T-helper 1 cell (primary cell): ENCODE measurements at places on chromosomes 5 and 9.

DNA sequence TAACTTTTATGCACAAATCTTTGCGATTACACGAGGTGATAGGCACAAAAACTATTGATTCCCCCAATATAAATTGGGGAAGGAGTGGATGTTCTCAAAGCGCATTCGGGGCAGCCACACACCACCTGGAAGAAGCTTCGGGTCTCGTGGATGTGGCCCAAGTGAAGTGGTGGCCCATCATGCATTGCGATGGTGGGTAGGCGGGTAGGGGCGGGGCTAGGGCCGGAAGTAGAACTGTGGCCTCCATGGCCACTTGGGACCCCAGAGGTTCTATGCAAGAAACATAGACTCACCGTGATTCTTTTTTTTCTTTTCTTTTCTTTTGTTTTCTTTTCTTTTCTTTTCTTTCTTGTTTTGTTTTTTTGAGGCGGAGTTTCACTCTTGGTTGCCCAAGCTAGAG lies 86.4 kb upstream of the SLC44A1 start:
- no peak for DNase-seq

DNA sequence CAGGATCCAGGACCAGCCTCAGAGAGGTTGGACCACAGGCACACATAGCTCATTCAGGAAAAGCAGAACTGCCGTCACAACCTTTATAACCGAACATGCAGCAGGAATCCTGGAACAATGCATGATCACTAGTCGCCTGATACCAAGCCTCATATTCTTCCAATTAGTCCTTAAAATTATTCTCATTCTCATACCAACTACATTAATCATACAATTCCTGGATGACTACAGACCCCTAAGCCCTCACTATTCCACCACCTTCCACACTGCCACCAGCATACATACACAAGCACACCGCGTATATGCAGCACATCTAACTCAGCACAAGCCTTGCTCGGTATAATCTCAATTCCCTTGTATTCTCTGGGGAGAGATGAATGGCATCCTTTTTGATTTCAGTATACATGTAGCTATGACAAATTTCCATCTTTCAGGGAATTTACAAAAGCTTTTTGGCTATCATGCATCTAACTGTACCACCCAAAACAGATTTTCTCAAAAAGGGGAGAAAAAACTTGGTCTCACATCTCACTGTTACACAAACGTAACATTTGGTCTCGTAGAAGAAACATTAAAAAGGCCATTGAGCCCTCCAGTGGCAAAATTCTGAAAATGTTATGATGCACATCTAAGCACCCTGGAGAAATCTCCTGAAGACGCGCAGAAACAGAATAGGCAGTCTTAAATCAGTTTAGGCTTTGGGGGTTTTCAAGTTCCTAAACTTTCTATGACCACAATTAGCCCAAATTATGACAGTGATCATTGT lies 46.2 kb downstream of the MCTP1 start:
- DNase-seq: no peak

- DNase-seq: no peak
Measured at GRCh38 chr5:120535900-120536299, 71.8 kb downstream of the PRR16 start.

DNA sequence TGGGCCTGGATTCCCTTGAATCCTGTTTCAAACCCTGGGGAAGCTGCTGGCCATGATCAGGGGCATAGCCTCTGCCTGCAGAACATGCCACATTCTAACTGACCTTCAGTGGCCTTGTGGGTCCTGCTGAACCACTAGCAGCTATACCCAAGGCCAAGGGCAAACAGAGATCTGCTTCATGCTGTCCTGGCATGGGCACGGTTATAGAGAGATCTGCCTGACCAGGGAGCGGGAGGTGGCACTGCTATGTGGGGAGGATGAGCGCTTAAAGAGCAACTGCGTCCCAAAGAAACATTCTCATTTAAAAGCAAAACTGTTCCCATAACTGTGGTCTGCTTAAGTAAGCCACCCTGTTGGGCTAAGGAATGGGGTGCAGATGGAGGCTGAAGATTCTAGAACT lies 36.5 kb upstream of the SYNPO start:
- no peak for DNase-seq

DNA sequence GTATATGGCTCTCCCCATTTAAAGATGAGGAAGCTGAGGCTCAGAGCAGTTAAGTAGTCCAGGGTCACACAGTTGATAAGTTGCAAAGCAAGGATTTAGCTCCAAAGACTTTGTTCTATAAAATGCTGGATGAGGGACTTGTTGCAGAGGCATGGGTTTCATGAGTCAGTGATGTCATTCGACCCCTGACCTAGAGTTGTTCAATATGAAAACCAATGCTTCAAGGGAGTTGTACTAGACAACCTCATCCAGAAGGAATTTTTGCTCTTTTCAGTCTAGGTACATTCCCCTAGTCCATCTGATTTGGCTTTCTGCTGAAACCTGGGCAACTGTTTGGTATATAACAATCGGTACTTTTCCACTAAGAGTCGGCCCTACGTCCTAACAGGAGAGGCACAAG lies 550.4 kb downstream of the EBF1 start:
- no peak for DNase-seq

DNA sequence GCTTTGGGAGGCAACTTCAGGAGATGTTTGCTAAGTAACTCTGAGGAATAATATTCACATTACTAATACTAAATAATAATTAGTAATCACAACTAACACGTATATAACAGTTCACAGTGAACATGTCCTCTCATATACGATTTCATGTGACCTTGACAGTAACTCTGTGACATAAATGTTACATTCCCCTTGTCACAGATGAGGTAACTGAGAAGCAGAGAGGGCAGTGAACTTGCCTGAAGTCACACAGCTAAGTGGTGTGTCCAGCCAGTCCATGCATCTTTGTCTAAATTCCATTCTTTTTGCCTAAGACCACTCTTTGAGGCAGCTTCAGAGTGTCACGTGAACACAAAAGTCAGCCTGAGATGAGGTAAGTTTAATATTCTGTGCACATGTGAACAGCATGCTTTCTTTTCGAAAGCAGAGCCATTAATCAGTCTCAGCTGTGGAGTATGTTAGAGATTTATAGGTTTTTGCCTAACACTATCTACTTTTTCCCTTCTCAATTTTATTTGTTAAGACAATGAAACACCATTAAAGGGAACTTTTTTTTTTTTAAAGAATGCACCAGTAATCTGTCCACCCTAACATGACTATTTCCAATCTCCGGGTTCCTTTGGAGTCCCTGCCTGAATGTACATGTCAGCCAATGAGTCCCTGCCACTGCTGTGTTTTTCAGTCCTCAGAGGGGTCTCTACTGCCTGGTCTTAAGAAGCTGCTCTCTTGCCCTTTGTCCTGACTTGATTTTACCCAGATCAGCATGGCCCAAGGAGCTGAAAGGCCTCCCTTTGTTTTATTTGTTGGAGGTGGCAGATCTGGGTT lies 43.5 kb downstream of the SH3PXD2B start:
- no peak for DNase-seq

DNA sequence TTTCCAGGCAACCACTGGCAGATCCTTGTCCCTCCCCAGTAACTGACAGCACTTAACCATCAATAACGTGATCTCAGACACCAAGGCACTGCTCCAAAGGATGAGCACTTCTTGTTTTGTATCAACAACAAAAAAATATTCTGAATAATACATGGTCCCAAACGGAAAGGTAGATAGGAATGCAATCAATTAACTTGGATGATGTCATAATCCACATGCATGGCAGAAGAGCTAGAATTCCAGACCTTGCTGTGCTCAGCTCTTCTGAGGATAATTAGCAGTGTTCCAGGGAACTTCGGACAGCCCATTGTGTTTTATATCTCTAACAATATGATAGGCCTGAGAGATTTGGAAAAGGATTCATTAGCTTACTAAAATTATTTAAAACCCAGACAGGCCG lies 288.4 kb upstream of the PCSK5 start:
- DNase-seq: no peak

GRCh38 chr5:54985301-54986268 lies at the start of gene ESM1:
Gene ESM1, minus strand, starts transcription at chr5:54985593. Its CDS starts 76 bp downstream, at chr5:54985517.
- no peak for DNase-seq

DNA sequence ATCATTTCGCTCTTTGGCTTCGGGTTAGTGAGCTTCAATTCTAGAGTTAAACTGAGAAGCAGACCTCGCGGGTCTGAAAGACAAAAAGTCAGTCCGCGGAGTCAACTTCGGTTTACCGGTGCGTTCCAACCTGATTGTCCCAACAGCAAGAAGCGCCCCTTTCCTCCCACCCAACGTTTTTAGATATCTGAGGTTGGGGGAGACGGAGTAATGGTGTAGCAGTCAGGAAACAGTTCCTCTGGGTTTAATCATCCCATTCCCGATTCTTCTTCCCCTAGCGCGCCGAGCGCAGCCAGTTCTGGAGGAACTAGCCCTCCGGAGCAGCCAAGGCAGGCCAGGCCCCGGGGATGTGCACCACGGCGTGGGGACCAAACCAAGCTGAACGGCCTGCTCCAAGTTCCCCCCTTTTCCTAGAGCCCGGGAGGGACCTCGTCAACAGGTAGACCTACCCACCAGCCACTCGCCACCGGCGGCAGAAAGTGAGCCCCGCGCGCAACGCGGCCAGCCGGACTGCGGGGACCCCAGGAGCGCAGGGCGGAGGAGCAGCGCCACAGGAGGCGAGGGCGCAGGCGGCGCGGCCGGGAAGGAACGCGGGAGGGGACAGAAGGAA lies 622 bp upstream of the ISL1 start:
- DNase-seq: no peak

GRCh38 chr5:38342261-38342660 lies 83.9 kb downstream of the EGFLAM start:
- no peak for DNase-seq

GRCh38 chr9:88538311-88539085 lies 3.5 kb downstream of the NXNL2 start:
- no peak for DNase-seq

DNA sequence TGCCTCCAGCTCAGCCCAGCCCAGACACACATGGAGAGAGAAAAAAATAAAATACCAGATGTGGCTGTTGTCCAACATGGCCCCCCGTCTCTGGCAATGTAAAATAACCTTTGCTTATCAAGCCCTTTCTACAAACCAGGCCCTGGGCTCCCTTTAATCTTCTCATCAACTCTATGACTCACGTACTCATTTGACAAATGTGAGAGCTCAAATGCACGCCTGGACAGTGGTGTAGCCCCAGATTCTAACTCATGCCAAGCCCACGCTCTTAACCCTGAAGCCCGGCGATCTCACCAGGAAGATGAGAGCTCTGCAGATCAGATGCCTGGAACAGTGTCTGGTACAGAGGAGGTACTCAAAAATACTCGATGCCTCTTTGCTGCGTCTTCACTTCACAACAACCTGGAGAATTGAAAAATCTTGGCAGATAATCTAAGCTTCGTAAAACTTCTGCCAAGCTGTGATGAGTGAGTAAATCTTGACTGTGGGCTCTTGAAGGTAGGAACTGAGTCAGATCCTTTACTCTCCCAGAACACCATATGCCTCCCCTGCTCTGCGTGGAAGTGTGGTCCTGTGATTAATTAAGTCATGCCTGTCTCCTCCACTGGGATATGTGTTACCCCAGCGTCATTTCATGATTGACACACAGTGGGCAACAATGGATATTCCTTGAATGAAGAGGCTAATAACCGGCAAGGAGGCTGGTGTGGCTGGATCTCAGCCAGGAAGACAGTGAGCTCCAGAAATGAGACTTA lies 102.0 kb upstream of the FSTL4 start:
- no peak for DNase-seq

GRCh38 chr9:121901616-121902015 lies 191.5 kb downstream of the TTLL11 start:
- no peak for DNase-seq

DNA sequence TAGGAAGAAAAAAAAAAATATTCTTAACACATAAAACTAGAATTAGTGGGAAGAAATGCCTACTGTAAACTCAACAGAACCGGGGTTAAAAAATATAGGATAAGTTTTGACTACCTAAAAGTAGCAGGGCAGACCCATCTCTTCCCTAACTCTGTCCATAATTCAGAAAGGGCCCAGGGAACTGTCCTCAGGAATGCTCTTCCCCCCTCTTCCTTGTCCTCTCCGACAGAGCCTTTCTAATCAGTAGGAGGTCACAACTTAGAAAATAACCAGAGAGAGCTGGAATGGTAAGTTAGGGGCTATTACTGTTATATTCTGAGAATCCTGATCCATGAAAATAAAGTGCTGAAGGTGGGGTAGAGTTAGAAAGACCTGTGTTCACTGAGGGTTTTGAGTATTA lies 22.2 kb downstream of the PIK3R1 start:
- no peak for DNase-seq

DNA sequence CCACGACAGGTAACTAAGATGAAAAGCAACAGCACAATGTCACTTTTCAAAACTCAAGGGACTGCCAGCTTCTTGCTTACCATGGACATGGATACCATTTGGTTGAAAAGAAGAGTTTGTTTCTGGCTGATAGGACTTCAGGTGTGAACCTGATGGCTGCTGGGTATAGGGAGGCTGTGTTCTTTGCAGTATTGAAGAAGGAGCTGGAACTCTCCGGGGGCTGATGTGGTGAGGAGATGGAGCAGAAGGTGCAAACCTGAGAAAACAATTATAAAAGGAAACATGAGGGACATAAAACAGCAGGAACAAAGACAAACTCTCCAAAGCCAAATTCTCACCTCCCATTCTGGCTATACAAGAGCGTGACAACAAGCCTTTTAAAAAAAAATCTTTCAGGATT lies 330.1 kb upstream of the RFX3 start:
- no peak for DNase-seq

GRCh38 chr9:27394154-27394825 lies 97.3 kb upstream of the EQTN start:
- DNase-seq: no peak

DNA sequence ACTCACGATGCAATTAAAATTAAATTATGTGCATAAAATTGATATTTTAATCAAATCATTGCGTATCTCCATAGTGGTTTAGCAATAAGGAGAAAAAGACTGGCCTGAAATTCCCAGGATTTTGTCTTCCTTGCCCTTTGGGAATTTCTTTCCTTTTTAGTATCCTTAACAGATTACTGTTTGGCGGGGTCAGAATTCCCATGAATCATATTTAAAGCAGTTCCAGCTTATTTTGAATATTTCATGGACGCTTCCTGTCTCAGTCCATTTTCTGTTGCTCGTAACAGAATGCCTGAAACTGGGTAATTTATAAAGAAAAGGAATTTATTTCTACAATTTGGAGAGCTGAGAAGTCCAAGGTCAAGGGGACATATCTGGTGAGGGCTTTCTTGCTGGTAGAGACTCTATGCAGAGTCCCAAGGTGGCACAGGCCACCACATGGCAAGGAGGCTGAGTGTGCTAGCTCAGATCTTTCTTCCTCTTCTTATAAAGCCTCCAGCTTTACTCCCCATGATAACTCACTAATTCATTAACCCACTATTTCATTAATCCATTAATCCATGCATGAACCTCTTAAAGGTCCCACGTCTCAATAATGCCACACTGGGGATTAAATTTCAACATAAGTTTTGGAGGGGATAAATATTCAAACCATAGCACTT lies 37.8 kb downstream of the CDH6 start:
- DNase-seq: no peak

GRCh38 chr5:76038212-76038611 lies 45.0 kb upstream of the SV2C start:
- DNase-seq: no peak

GRCh38 chr9:26394025-26394424 lies 498.6 kb downstream of the CAAP1 start:
- DNase-seq: no peak
